Fibroblast of skin of abdomen (primary cell): ENCODE measurements at places on chromosomes 4 and X.
A peak's percentile ranks its signal among the peaks of the same experiment; 100 is the strongest.

GRCh38 chr4:112677519-112678091, 40.7 kb downstream of the LARP7 start:
- DNase-seq = no peak

DNA sequence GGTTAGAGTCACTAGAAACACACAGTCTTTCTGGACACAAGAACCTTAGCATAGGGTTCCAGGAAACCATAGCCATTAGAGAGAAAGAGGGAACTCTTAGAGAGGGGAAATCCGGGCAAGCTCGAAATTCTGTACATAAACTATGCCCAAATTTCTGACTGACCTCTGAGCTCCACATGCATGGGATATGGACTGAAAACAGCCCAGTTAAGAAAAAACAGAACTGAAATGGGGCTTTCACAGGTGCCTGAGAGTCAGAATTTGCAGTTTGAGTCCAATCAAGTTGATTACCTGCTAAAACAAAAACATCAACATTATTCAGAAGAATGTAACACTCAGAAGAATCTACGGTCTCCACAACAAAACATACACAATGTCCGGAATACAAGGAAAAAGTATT, 13.1 kb downstream of the DCHS2 start:
- DNase-seq = no peak

DNA sequence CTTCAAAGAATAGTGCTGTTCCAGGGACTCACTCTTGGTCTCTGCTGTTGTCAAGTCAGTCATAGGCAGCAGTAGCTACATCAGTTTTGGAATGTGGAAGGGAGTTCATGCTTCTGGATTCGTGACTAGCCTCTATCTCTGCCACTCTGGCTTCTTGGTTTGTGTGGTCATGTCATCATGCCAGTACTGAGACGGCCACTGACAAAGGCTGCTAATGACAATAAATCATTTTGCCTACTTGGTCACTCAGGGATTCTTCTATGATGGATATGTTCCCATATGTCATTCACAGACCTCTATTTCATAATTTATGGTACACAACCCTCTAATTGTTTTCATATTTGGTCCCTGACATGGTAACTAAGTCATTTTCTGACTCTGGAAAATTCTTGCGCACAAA, 450.8 kb upstream of the BOD1L1 start:
- peak; percentile 29 for DNase-seq

GRCh38 chr4:142728233-142728632, 117.9 kb downstream of the INPP4B start:
- peak; percentile 71 for DNase-seq

- DNase-seq = no peak
Observed at GRCh38 chrX:74804574-74804973, 120.7 kb downstream of the NEXMIF start.
